Effector memory CD4-positive, alpha-beta T cell (primary cell): ENCODE measurements at places on chromosomes 13 and 19.

DNA sequence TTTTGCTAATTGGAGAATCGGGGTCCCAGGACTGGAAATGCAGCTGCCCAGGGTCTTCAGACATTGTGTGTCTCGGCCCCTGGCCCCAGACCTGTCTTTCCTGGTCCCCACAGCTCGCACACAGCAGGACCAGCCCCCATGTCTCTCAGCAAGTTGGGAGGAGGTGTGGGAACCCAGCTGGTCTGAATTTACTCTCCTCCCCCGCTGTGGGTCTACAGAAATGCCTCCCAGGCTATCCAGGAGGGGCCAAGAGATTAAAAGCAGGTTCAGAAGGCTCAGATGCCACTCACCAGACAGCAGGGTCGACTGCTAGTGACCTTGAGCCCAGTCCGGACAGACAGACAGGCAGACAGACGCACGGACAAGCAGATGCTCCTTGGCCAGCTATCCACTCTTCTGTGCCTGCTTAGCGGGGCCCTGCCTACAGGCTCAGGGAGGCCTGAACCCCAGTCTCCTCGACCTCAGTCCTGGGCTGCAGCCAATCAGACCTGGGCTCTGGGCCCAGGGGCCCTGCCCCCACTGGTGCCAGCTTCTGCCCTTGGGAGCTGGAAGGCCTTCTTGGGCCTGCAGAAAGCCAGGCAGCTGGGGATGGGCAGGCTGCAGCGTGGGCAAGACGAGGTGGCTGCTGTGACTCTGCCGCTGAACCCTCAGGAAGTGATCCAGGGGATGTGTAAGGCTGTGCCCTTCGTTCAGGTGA is at the start of gene DAND5:
Gene DAND5, plus strand, starts transcription at position 285 of the 697 bp plus-strand sequence. Its CDS starts 85 bp downstream, at position 370.
- no peak for DNase-seq

GRCh38 chr13:66312312-66313087 is 917.6 kb downstream of the PCDH9 start:
- no peak for DNase-seq

GRCh38 chr19:47176627-47177090 is 46.0 kb downstream of the SAE1 start:
- DNase-seq = peak; percentile 30

DNA sequence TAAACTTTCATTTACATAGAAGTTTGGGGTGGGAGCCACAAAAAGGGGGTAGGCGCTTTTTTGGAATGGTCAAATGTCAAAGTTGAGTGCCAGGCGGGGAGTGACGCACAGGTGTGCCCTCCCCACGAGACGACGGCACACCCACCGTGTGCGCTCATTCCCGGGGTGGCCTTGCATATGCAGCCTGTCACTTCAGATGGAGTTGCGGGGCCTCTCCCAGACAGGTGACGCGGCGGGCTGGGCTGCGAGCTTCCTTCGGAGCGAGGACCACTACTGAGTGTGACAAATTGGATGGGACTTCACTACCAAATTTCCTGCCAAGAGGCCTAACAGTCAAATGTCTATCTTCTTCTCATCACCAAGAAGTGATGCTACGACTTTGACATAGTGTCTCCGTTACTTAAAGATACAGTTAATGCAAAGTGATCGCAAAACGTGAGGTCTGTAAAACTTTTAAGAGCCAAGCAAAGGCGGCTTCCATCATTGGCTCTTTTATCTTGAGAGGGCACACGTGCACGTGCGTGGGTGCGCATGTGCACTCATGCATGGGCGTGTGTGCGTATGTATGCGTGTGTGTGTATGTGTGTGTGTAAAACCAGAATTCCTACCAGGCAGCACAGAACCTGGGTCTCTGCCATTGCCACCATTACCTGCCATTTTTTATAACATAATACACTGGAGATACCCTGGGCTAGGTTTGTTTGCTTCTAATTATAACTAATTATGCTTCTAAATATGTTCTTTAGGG is 43.1 kb downstream of the TSHZ3 start:
- DNase-seq = no peak

- DNase-seq = peak; percentile 66
These were observed 29.8 kb upstream of the GRTP1 start for GRCh38 chr13:113393563-113394338.

DNA sequence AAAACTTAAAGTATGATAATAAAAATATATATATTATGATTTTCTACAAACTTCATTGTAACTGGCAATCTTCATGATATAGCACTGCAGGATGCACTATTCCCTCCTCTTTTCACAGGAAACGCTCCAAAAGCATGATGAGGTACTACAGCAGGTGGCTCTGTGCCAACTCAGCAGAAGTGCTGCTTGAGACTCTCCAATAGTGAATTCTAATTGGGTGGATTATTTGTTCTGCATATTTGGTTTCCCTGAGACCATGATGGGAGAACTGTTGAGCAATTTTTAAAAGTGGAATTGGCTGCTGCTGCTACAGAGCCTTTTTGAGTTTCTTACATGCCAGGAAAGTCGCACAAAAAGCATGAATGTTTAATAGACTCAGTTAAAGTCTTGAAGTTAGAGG is 1782.4 kb upstream of the PCDH20 start:
- DNase-seq = no peak

- DNase-seq = no peak
These were observed 13.6 kb downstream of the ZNF490 start for GRCh38 chr19:12596927-12597548.

DNA sequence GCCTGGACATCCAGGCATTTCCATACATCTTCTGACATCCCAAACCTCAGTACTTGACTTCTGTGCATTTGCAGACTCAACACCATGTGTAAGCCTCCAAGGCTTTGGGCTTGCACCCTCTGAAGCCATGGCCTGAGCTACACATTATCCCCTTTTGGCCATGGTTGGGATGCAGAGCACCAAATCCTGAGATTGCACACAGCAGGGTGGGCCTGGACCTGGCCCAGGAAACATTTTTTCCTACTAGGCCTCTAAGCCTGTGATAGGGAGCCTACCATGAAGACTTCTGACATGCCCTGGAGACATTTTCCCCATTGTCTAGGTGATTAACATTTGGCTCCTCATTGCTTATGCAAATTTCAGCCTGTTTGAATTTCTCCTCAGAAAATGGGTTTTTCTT is 853.4 kb upstream of the SPRY2 start:
- no peak for DNase-seq

GRCh38 chr19:56991912-56992311 is 127.9 kb upstream of the USP29 start:
- no peak for DNase-seq

DNA sequence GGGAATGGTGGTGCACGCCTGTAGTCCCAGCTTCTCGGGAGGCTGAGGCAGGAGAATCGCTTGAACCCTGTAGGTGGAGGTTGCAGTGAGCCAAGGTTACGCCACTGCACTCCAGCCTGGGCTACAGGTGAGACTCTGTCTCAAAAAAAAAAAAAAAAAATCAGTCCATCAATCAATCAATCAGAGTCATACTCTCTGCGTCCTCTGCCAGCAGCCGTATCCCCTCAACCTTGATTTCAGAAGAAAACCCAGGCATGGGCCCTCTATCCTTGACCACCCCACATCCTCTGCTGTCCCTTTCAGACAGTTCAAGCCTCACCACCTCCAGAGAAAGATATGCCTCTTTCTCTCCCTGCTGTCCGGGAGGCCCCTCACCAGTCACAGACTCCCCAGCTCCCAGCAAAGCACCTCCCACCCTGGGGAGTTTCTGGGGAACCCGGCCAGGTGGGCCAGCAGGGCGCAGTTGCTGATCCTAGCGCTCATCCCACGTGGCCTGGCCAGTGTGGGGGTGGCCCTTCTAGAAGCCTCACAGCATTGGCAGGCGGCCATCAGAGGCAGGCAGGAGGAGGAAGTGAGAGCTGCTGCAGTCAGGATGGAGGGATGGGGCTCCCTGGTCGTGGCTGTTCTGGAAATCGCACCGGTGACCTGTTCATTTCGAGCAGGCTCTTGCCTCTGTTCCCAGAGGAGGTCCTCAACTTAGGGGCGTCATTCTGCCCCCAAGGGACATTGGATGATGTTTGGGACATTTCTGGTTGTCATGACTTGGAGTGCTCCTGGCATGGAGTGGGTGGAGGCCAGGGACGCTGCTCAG is 10.2 kb upstream of the JSRP1 start:
- DNase-seq = no peak

GRCh38 chr19:17125728-17126677 is 50.4 kb downstream of the MYO9B start:
- DNase-seq = peak; percentile 61

DNA sequence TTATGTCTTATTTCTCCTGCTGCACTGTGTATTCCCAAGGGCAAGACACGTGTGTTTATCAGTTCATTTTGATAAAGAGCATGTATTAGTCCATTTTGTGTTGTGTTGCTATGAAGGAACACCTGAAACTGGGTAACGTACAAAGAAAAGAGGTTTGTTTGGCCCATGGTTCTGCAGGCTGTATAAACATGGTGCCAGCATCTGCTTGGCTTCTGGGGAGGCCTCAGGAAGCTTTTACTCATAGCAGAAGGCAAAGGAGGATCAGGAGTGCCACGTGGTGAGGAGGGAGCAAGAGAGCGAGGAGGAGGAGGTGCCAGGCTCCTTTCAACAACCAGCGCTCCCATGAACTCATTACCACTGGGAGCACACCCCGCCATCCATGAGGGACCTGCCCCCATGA is 214.0 kb downstream of the UQCRFS1 start:
- DNase-seq = no peak

- no peak for DNase-seq
These were observed 245.4 kb downstream of the SHISA2 start for GRCh38 chr13:25806264-25806974.

GRCh38 chr13:76331943-76332712 is 554.1 kb downstream of the KCTD12 start:
- no peak for DNase-seq

DNA sequence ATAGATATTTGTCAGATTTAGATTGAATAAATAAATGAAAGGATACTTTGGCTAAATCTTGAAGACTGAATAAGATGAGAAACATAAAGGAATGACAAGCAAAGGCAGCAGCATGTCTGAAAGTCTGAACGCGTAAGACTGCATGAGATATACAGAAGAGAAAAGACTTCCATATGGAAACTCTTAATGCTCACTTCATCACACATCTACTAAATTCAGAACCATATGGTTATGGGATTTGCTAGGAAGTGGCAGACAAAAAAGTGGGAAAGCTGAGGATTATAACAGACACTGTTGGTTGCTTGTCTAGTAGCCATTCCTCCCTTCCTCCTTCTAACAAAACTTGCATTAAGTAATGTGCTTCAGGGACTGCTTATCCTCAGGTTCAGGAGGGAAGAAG is 446.7 kb downstream of the KCTD12 start:
- no peak for DNase-seq
